ENCODE measurements at places on chromosomes 13 and 19. TPM values are rescaled to one million over a fixed set of nuclear protein-coding genes. Genes with fewer than 3 reads are reported as not detected.

GRCh38 chr19:4566402-4567051 is 7.0 kb upstream of the SEMA6B start:
- no peak for DNase-seq
- peaks cover 6% of the 10 kb centered on the region for H3K36me3 ChIP-seq
- H3K27ac ChIP-seq: peak overlapping the region; percentile 64
- H3K4me1 ChIP-seq: peaks cover 19% of the 10 kb centered on the region

PLPPR3 gene
- total RNA-seq: 392 TPM

DNA sequence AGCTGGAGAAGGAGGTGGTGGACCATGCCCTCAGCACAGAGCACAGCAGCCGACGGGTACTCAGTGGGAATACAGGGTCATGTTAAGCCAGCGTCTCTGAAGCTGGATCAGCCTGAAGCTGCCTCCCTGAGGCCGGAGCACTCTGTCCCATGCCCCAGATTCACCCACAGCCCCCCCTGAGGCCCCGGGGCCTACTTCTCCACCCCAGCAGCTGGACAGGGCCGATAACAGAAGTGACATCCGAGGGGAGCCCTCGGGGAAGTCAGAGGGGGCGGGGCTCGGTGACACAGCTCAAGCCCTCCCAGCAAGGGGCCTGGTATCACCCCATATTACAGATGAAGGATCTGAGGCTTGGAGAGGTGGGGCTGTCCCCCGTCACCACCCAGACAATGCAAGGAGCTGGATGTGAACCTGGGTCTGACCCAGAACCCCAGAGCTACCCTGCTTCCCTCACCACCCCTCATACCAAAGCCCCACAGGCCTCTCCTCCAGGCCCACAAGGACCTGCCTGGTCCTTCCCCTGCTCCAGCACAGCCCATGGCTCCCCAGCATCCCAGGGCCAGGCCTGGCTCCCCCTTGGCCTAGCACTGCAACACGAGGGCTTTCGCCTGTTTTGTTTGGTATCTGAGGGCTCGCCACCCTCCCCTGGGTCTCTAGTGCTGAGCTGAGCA is 5.7 kb downstream of the R3HDM4 start:
- H3K36me3 ChIP-seq: no peaks in the 10 kb centered on the region
- H3K27ac ChIP-seq: no peak overlapping the region
- H3K27me3 ChIP-seq: peaks cover 7% of the 10 kb centered on the region
- peaks cover 9% of the 10 kb centered on the region for H3K4me1 ChIP-seq
- no peak overlapping the region for H3K4me3 ChIP-seq

- no peak overlapping the region for H3K27ac ChIP-seq
- H3K27me3 ChIP-seq: no peaks in the 10 kb centered on the region
- DNase-seq: no peak
- no peaks in the 10 kb centered on the region for H3K4me1 ChIP-seq
- H3K4me3 ChIP-seq: no peak overlapping the region
Measured at GRCh38 chr13:75725736-75726135, 89.6 kb downstream of the LMO7 start.

ZNF681 gene
- total RNA-seq: 8.1 TPM

DNA sequence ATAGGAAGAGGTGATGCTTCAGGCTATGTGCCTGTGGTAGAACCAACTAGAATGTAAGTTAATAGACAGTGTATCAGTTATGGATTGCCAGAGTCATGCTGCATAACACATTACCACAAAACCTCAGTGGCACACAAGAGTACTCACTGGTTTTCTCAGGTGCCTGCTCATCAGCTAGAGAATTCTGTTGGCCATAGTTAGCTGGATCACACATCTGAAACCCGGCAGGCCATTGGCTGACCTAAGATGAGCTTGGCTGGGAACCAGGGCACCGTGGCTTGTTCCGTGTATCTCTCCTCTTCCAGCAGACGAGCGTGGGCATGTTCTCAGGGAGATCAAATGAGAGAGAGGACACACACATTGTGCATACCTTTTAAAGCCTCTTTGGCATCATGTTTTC is 76.7 kb downstream of the TEX26 start:
- no peak overlapping the region for H3K4me3 ChIP-seq
- H3K36me3 ChIP-seq: no peaks in the 10 kb centered on the region
- no peak for DNase-seq
- peak overlapping the region; percentile 34 for H3K27ac ChIP-seq

ZNF649 gene
- total RNA-seq: 19.2 TPM

TLE2 gene
- total RNA-seq: not detected

DNA sequence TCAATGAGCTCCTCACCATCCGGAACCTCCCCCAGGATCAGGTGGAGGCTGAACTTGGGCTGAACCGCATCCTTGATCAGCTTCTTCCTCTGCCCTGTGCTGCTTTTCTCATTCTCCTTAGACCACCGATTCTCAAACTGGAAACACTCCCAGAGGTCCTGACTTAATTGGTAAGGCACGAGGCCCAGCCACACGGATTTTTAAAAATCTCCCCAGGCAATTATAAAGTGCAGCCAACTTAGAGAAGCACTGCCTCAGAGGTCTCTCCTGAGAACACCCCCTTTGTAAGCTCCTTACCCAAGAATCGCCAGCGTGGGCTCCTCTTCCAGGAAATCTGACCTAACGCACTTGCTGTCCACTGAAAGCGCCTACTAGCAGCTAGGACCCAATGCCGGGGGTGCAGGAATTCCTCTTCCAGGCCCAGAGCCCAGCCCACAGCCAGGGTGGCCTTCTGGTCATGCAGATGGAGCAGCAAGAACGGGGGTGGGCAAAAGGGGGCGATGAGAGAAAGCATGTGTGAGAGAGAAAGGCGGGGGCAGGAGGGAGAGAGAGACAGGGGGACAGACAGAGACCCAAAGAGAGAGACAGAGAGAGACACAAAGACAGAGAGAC is 66.9 kb upstream of the CACNA1A start:
- peak; percentile 19 for DNase-seq
- peaks cover 22% of the 10 kb centered on the region for H3K36me3 ChIP-seq
- H3K27ac ChIP-seq: no peak overlapping the region
- peaks cover 9% of the 10 kb centered on the region for H3K27me3 ChIP-seq
- H3K4me1 ChIP-seq: peaks cover 9% of the 10 kb centered on the region

CGB3 gene
- not detected for total RNA-seq

GRCh38 chr19:10390652-10391286 is 10.4 kb upstream of the TYK2 start:
- peak overlapping the region; percentile 48 for H3K27ac ChIP-seq
- no peak overlapping the region for H3K4me3 ChIP-seq
- H3K4me1 ChIP-seq: no peaks in the 10 kb centered on the region
- peak; percentile 67 for DNase-seq
- peaks cover 3% of the 10 kb centered on the region for H3K27me3 ChIP-seq
- H3K36me3 ChIP-seq: no peaks in the 10 kb centered on the region

GRCh38 chr13:49594576-49594975 is 9.2 kb upstream of the RCBTB1 start:
- no peaks in the 10 kb centered on the region for H3K4me1 ChIP-seq
- no peak for DNase-seq
- no peak overlapping the region for H3K27ac ChIP-seq
- no peaks in the 10 kb centered on the region for H3K27me3 ChIP-seq

- H3K27ac ChIP-seq: peak overlapping the region; percentile 97
- DNase-seq: peak; percentile 71
Measured at GRCh38 chr19:10836479-10837330, 693 bp upstream of the TMED1 start.

- peaks cover 32% of the 10 kb centered on the region for H3K4me1 ChIP-seq
- H3K27ac ChIP-seq: no peak overlapping the region
- peaks cover 5% of the 10 kb centered on the region for H3K27me3 ChIP-seq
- DNase-seq: no peak
Measured at GRCh38 chr13:44422755-44423643, 49.4 kb downstream of the SERP2 start.

GRCh38 chr19:2653710-2654707 is 48.5 kb downstream of the GNG7 start:
- peaks cover 3% of the 10 kb centered on the region for H3K27me3 ChIP-seq
- no peak overlapping the region for H3K4me3 ChIP-seq
- no peaks in the 10 kb centered on the region for H3K36me3 ChIP-seq
- no peak overlapping the region for H3K27ac ChIP-seq

OR7A5 gene
- not detected for total RNA-seq

PTGIR gene
- 0.27 TPM for total RNA-seq

CEACAM3 gene
- total RNA-seq: not detected

SIN3B gene
- total RNA-seq: 97.9 TPM

GRCh38 chr13:71030784-71031183 is 836.2 kb downstream of the DACH1 start:
- DNase-seq: no peak
- no peaks in the 10 kb centered on the region for H3K4me1 ChIP-seq
- no peaks in the 10 kb centered on the region for H3K27me3 ChIP-seq
- peaks cover 30% of the 10 kb centered on the region for H3K36me3 ChIP-seq
- no peak overlapping the region for H3K27ac ChIP-seq

- DNase-seq: no peak
- H3K27ac ChIP-seq: no peak overlapping the region
- H3K27me3 ChIP-seq: peaks cover 6% of the 10 kb centered on the region
- H3K36me3 ChIP-seq: no peaks in the 10 kb centered on the region
Measured at GRCh38 chr13:94602467-94602866, 810 bp downstream of the GPR180 start.

GRCh38 chr13:108266321-108266990 is 3.1 kb upstream of the TNFSF13B start:
- H3K27me3 ChIP-seq: no peaks in the 10 kb centered on the region
- H3K4me3 ChIP-seq: no peak overlapping the region
- H3K36me3 ChIP-seq: no peaks in the 10 kb centered on the region
- peaks cover 15% of the 10 kb centered on the region for H3K4me1 ChIP-seq
- DNase-seq: no peak
- no peak overlapping the region for H3K27ac ChIP-seq
